ENCODE measurements at places on chromosomes 16 and 17.

GRCh38 chr17:82161216-82161615 lies 51.4 kb downstream of the CCDC57 start:
- DNase-seq, result no peak

GRCh38 chr17:75979705-75980187 lies 706 bp downstream of the TEN1 start:
- no peak for DNase-seq

GRCh38 chr17:79065105-79065670 lies 9.4 kb upstream of the ENGASE start:
- DNase-seq, result peak; percentile 80

- DNase-seq, result no peak
These were observed 20.3 kb downstream of the KPNB1 start for GRCh38 chr17:47670064-47670463.

GRCh38 chr16:49849754-49850108 lies 6.2 kb downstream of the ZNF423 start:
- DNase-seq, result no peak

GRCh38 chr17:31414550-31414918 lies 23.1 kb downstream of the RAB11FIP4 start:
- DNase-seq, result no peak

- no peak for DNase-seq
These were observed 50.5 kb downstream of the CBFA2T3 start for GRCh38 chr16:88926374-88926990.

- DNase-seq, result no peak
These were observed 325.8 kb upstream of the CCL2 start for GRCh38 chr17:33929181-33929724.

- DNase-seq, result no peak
These were observed 15.5 kb upstream of the RBFOX3 start for GRCh38 chr17:79626156-79626890.

GRCh38 chr17:17127730-17128291 lies 78.3 kb downstream of the PLD6 start:
- DNase-seq, result no peak

DNA sequence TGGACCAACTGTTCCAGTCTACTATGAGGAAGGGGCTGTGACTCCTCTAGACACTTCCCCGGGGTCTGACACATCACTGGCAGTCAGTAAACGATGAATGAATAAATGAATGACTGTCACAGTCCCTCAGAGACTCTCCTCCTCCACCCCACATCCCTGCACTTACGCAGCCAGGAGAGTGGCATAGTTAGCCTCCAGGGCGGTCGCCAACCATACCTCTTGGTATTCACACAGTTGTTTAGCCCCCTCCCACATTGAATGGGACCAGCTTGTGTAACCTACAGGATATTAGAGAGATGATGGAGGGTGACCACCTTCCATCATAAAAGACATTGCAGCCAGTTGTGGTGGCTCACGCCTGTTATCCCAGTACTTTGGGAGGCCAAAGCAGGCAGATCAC lies 25.7 kb downstream of the UBALD1 start:
- no peak for DNase-seq

DNA sequence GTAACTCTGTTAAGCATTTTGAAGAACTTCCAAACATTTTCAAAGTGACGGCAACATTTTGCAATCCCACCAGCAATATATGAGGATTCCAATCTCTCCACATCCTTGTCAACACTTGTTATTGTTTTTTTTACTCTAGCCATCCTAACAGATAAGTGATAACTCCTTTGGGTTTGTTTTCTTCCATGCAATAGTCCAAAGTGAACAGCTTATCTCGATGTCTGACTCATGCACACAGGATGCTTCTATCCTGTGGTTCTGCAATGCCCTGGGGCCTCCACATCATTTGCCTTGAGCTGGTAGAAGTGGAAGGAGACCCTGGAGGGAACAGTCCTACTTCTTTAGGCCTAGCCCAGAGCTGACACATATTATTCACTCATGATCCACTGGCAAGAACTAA lies 13.0 kb downstream of the TLE7 start:
- DNase-seq, result no peak

- no peak for DNase-seq
These were observed 7.9 kb upstream of the RNF157 start for GRCh38 chr17:76248013-76248782.

DNA sequence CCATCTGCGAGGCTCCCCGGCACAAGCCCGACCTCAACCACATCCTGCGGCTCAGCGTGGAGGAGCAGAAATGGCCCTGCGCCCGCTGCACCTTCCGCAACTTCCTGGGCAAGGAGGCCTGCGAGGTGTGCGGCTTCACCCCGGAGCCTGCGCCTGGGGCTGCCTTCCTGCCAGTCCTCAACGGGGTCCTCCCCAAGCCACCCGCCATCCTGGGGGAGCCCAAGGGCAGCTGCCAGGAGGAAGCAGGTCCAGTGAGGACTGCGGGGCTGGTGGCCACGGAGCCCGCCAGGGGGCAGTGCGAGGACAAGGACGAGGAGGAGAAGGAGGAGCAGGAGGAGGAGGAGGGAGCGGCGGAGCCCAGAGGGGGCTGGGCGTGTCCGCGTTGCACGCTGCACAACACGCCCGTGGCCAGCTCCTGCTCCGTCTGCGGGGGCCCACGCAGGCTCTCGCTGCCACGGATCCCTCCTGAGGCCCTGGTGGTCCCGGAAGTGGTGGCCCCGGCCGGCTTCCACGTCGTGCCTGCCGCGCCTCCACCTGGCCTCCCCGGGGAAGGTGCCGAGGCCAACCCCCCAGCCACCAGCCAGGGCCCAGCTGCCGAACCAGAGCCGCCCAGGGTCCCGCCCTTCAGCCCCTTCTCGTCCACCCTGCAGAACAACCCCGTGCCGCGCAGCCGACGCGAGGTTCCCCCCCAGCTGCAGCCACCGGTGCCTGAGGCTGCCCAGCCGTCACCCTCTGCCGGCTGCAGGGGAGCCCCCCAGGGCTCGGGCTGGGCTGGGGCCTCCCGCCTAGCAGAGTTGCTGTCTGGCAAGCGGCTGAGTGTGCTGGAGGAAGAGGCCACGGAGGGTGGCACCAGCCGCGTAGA lies 13.1 kb upstream of the PRR35 start:
- DNase-seq, result peak; percentile 15

DNA sequence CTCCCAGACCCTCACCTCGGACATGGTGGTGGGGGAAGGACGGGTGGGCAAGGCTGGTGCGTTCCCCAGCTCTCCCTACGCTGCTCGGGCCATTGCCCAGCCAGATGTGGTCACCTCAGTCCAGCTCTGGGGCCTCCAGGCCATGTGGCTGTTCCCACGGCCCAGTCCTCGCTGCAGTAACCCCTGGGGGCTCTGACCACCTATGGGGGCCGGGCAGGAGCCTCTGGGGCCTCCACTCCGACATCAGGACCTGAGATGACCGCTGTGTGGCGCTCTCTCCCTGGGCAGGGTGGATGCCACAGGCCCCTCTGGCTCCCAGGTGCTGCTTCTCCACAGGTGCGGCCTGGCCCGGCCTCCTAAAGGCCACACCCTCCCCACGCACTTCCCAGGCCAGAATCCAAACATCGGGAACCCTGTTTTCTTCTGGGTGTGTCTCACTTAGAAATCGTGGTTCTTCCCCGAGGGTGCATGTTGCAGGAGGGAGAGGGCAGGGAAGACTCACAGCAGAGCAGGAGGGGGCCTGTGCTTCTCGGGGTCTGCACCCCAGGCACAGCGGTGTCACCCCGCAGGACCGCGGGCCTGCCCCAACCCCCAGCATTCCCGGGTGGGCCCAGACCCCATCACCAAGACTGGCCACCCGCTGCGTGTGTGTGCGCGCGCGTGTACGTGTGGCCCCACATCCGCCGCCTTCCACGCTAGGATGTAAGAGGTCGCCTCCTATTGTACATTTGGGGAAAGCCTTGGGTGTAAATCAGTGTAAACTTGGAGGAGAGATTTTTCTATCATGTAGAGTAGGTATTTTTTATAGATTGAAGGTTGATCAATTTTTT lies 5.9 kb upstream of the CAPN15 start:
- no peak for DNase-seq

- DNase-seq, result no peak
These were observed 12.1 kb downstream of the ACLY start for GRCh38 chr17:41906465-41907184.

DNA sequence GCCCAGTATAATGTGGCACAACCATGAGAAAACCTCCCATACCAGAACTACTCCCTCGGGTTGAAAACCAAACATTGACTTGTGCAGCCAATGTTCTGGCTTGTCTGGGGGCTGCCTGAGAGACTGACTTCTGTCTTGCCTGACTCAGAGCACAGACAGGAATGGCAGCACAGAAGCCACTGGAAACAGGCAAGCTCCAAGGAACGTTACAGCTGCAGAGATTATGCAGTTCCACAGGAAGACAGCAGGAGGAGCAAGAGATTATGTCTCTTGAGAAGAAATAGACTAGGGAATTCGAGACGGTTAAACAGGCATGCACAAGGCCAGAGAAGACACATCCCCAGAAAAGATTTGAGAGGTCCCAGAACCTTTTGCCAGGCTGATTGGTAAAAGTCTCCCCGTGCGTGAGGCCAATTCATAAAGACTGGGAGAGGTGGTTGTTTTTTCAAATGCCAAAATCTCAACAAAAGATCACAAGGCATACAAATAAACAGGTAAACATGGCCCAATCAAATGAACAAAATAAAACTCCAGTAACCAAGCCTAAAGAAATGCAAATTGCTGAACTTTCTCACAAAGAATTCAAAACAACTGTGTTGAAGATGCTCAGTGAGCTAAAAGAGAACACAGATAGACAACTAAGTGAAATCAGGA lies 90.6 kb upstream of the CDH5 start:
- peak; percentile 20 for DNase-seq

GRCh38 chr17:77701996-77702395 lies 256.5 kb upstream of the TNRC6C start:
- no peak for DNase-seq

DNA sequence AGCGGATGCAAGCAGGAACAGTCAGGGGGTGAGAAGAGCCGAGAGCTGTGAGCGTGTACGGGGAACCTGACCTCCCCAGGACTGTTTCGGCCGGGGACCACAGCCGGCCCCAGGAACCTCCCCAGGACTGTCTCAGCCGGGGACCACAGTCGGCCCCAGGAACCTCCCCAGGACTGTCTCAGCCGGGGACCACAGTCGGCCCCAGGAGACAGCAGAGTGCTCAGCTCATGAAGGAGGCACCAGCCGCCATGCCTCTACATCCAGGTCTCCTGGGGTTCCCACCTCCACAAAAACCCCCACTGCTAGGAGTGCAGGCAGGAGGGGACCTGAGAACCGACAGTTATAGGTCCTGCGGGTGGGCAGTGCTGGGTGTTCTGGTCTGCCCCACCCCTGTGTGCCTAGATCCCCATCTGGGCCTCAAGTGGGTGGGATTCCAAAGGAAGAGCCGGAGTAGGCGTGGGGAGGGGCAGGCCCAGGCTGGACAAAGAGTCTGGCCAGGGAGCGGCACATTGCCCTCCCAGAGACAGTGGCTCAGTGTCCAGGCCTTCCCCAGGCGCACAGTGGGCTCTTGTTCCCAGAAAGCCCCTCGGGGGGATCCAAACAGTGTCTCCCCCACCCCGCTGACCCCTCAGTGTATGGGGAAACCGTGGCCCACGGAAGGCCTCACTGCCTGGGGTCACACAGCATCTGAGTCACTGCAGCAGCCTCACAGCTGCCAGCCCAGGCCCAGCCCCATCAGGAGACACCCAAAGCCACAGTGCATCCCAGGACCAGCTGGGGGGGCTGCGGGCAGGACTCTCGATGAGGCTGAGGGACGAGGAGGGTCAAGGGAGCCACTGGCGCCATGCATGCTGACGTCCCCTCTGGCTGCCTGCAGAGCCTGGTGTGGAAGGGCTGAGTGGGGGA lies 4.3 kb downstream of the RHBDF1 start:
- no peak for DNase-seq

GRCh38 chr17:8479431-8479947 lies 43.8 kb downstream of the NDEL1 start:
- no peak for DNase-seq

DNA sequence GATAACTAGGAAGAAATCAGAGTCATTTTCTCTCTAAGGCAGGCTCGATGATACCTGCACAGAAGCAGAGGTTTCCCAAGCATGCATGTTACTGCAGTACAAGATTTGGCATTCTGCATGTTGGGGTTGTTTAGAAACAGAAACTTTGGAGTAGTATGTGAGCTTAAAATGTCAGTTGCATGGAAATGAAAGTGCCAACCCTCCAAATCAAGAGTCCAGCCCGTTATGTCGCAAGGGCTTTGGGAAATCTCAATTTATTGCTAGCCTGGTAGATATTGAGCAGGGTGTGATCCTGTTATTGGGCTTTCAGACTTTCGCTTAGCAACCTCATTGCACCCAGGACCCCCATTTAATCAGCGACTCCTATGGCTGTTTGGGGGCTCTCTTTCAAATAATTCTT lies 490.8 kb downstream of the MAF start:
- DNase-seq, result no peak

DNA sequence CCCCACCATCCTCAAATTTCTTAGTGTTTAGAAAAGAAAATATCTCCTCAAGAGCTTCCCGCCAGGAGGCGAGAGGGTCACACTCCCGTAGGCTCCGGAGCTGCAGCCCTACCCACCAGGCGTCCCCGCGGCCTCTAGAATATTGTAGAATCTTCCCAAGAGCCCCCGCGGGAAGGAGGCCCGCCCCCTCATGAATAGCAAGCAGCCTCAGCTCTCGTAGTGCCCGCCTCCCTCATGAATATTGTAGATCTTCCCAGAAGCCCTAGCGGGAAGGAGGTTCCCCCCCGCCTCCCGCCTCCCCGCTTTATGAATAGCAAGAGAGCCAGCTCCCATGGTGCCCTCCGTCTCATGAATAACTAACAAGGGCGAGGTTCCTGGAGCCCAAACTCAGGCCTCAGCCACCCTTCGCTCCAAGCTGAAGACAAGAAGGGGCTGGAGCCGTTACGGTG lies at the start of gene FBXO47:
FBXO47 (minus strand) TSS at position 114 of the 449 bp plus-strand sequence. CDS start 4,378 bp downstream, outside the sequence.
- DNase-seq, result peak; percentile 64

- no peak for DNase-seq
These were observed 4.1 kb downstream of the MAP2K3 start for GRCh38 chr17:21288571-21289017.

DNA sequence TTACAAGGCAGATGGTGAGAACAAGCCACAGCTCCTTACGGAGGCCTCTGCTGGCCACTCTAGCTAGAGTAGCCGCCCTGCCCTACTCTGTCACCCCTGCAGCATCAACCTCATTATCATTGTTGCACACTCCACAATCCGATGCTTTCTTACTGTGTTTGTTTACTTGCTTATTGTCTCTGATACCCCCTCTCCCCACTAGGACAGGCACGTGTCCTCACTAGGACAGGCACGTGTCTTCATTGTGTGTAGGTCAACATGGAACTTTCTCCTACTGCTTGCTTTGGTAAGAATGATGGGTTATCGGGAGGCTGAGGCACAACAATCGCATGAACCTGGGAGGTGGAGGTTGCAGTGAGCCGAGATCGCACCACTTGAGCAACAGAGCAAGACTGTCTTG lies 63.9 kb downstream of the KNOP1 start:
- DNase-seq, result no peak

DNA sequence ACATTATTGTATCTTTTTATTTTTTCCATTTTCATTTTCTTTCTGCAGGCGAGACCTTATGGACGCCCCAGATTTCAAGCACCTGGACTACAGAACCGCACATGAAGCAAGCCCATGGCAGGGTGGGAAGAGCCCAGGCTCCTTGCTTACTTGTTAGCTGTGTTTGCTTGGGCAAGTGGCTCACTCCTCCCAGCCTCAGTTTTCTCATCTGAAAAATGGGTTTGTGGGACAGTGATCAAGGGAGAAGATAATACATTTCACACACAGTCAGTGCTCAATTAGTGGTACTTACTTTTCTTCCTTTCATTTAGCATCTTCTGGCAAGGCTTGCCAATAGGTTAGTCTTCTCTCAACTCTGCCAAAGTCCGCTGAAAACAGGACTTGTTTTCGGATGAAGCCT lies 117.5 kb downstream of the IRX3 start:
- DNase-seq, result no peak

All from stimulated activated CD4-positive, alpha-beta T cell treated with anti-CD3 and anti-CD28 coated beads, Interleukin-12 subunit alpha, Interleukin-12 subunit beta, amount 100 ng/mL, for 48 hours (primary cell).